ENCODE measurements at places on chromosomes 16 and 17.

DNA sequence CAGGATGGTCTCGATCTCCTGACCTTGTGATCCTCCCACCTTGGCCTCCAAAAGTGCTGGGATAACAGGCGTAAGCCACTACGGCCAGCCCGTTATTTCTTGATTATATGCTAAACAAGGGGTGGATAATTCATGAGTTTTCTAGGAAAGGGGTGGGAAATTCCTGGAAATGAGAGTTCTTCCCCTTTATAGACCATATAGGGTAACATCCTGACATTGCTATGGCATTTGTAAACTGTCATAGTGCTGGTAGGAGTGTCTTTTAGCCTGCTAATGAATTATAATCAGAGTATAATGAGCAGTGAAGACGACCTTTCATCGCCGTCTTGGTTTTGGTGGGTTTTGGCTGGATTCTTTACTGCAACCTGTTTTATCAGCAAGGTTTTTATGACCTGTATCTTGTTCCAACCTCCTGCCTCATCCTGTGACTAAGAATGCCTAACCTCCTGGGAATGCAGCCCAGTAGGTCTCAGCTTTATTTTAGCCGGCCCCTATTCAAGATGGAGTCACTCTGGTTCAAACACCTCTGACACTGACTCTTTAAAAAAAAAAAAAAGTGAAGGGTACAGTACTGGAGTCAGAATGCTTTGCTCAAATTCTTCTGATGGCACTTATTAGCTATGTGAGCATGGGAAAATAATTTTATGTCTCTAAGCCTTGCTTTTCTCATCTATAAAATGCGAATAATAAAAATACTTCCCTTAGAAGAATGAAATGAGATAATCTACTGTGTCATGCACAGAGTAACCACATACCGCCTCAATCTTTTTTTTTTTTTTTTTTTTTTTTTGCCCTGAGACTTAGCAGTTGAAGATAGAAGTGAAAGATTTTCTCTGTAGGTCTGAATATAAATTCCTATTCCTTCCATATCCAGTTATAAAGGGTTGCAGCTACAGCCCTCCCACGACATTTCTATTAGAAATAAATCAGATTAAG, 5.1 kb upstream of the CALCOCO2 start:
- DNase-seq, result no peak

DNA sequence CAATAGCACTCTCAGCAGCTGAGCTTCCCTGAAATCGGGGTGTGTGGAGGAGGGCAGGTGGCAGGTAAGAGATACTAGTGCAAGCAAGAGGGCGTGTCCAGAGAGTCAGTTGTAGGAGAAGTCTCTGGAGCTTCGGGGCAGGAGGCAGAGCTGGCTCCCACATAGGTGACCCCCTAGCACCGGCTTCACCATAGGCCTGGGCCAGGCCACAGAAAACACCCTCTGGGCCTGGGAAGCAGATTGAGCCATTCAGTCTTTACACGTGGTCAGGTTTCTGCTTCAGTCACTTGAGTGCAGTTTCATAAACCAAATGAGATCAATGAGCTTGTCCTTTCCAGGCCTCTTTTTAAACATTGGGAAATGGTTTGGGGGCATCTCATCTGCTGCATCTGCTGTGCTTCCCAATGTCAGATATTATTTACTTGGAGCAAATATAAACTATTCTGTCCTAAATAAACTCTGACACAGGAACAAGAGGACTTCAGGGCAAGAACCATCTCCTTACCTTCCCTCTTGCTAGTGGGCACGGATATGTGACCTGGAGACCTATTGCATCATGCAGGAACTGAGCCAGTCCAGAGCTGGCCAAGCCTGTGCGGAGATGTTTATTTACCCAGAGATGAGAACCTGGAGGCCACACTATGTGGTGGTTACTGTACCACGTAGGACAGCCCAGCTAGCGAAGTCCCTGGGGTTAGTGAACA, 16.1 kb downstream of the CCR7 start:
- peak; percentile 17 for DNase-seq

DNA sequence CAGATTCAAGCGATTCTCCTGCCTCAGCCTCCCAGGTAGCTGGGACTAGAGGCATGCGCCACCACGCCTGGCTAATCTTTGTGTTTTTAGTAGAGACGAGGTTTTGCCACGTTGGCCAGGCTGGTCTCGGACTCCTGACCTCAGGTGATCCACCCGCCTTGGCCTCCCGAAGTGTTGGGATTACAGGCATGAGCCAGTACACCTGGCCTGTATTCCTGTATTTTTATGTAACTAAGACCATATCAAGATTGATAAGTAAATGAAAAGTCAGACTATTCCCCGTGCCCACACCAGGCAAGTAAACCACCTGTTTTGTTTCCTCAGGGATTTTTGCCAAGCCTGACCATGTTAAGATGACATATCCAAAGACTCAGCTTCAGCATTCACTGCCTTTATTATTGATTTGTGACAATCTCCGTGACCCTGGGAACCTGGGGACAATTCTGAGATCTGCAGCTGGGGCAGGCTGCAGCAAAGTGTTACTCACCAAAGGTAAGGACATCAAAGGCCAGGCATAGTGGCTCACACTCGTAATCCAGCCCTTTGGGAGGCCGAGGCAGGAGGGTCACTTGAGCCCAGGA, 5.6 kb downstream of the MRM3 start:
- DNase-seq, result no peak

GRCh38 chr17:38798614-38799500, 499 bp downstream of the PIP4K2B start:
- DNase-seq, result peak; percentile 71
